Islet precursor cell (in vitro differentiated cells): ENCODE measurements at places on chromosomes 2 and 18.

- DNase-seq, result no peak
These were observed 42.5 kb downstream of the TANC1 start for GRCh38 chr2:159010963-159011362.

DNA sequence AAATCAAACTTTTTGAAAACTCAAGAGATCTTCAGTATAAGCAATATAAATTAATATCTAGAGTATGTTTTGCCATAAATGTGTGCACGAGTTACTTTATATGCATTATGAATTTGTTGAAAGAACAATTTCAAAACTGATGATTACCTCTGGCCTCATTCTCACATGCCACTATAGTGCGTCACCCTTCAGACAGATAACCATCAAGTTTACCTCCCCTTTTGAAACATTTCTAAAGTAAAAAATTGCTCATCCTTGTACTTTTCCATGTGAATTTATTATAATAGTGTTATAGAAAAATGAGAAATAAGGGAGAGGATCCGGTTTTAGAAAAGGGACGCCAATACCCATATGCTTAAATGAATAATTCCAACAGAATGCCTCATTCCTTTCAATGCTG, 38.3 kb downstream of the ZEB2 start:
- no peak for DNase-seq

GRCh38 chr18:29146068-29146467, 969.1 kb upstream of the CDH2 start:
- no peak for DNase-seq

DNA sequence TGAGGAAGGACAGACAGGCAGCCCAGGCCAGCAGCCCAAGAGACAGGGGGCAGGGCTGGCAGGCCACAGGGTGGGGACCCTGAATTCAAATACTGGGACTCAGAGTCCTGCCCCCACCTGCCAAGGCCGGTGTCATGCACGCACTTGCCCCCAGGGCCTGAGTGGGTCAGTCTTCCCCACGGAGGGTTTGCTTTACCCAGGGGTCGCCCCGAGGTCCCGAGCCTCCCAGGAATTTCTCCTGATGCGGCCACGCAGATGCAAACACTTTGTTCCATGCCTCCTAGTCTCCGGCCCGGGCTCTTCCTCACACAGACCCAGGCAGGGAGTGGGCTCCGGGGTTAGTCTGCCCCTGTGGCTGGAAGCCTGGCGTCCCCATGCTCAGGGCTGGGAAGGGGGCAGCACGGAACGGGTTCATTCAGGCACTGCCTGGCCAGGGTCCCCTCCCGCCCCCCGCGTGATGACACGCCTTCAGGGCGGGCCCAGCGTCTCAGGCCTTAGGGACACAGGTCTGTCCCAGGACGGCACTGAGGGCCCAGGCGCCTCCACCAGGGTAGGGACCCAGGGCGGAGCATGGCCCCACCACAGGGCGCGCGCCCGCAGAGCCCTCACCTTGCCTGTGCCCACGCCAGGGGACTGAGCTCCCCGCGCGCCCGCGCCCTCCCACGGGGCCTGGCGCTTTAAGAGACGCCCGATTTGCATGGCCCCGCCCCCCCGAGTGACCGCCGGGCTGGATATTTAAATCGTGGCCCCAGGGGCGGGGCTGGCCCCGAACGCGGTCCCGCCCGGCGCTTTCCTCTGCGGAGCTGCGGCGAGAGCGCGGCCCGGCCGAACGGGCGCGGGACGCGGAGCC, at the start of gene SNED1:
Gene SNED1 (plus strand): TSS at position 763 of the 850 bp plus-strand sequence. CDS start 220 bp downstream, outside the sequence.
- DNase-seq, result peak; percentile 88

- DNase-seq, result no peak
These were observed 12.0 kb upstream of the HAAO start for GRCh38 chr2:42804338-42804737.

DNA sequence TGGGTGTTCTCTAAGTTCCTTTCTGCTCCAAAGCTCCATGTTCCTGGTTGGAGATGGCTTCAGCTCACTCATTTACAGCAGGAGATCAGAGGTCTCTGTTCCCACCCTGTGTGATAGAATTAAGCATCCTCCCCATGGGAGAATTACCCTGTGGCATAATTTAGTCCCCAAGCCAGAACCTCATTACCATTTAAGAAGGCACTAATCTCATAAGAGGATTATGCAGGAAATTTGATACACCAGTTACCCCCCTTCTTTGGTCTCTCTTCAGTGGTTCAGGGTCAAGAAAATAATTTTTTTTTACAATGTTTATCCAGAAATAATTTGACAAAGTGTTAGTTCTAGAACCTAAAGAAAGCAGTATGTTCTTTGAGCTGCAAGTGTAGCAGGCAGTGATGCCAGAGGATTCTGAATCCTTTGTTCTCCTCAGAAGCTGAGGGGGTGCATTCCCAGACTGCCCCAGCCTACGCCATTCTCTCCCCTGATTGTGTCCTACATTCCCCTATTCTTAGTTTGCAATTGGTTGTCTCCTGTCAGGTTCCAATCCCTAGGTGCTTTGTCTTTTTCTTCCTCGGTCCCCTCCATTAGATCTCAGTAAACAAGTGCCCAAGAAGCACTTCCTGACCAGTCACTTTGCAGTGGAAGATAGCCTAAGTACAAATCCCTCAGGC, 163.6 kb downstream of the PRKCE start:
- no peak for DNase-seq

- DNase-seq, result no peak
These were observed 87.6 kb downstream of the CYRIA start for GRCh38 chr2:16578081-16578480.

GRCh38 chr2:69798909-69799526, 30.4 kb upstream of the GMCL1 start:
- peak; percentile 82 for DNase-seq

DNA sequence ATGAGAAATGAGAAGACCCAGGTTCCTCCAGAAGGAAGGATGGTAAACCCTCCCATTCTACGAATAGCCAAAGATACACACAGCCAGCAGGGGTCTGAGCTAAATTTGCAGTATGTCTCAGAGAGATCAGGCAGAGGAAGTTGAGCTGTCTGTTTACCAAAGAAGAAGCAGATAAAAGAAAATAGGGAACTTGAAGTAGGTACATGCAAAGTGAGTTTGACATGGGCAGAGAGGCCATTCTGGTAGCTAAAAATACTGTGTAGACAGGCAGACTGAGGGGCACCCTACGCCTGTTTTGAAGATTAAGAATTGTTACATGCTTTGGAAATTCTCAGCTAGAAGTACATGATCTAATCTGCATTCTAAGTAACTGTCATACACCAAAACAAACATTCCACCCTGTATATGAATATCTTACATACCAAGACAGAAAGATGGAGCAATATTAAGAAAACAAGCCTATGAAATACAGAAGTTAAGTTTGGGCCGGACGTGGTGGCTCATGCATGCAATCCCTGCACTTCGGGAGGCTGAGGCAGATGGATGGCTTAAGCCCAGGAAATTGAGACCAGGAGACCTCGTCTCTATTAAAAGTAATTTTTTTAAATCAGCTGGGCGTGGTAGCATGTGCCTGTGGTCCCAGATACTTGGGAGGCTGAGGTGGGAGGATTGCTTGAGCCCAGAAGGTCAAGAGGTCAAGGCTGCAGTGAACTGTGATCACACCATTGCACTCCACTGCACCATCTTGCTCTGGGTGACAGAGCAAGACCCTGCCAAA, 157.9 kb downstream of the ANKRD44 start:
- no peak for DNase-seq

DNA sequence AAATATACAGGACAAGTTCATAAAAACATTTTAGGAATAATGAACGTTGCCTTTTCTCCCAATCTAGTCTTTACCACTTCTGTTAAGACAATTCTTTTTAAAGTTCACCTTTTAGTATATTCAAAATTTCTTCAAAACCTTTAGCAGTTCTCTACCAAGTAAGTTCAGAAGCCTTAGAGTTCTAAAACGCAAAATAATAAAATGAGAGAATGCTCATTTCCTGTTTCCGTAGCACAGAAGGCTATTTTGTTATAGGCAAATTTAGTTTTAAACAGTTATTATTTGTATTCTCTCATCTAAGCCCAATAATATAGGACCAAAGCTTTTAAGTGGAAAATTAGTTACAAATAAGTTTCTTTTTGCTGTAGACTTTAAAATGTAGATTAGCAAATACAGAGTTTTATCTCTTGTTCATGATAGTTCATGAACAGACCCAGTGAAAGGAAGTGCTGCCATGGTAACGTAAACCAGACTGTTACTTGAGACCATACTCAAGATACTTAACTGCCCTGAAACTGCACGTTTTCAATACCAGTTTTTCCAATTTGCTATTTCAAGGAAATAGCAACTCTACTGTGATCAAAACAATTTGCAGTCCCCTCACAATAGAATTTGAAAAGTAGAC, 173.1 kb upstream of the STON1 start:
- no peak for DNase-seq

GRCh38 chr2:9757501-9758264, 85.6 kb upstream of the TAF1B start:
- peak; percentile 83 for DNase-seq

DNA sequence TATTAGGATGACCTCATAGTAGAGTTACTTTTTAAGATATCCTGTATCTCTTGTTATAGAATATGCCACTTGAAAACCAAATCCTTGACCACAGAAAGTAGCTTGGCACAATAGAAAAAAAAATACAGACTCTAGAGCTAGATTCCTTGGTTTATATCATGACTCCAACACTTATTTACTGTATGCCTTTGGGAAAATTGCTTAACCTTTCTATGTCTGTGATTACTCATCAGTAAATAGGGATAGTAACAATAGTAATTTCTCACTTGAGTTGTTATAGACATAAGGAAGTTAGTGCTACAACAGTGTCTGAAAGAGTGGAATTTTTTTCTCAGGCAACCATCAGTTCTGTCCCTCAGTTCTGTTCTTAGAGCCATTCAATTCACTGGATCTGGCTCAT, 193.8 kb downstream of the GULP1 start:
- DNase-seq, result no peak

DNA sequence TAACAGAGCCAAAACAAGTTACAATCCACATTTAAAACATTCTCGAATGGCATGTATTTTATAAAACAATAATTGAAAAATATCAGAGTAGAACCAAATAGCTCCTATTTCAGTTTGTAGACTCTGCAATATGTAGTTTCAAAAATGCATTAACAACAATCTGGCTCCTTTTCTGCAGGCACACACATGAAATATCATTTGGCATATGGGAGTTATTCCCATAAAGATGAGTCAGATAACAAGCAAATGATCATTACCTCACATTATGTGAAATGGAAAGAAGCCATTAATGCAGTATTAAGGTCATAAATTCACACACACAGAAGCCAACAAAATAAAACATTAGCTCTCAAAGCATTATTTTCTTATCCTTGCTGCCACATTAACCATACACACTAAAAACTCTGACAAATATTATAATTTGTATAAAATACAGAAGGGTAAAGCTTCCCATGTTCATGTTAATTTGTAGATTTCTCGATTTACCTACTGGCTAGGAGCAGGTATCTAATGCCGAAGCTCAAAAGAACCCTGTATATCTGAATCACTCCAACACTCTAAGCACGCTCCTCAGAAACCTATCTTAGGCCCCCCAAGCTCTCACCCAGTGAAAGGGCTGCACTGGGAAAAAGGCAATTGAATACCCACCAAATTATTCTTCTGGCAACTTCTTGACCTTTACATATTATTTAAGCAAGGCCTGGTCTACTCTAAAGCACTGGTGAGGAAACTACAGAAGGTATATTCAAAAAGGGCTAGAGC, 13.8 kb downstream of the NBAS start:
- no peak for DNase-seq

DNA sequence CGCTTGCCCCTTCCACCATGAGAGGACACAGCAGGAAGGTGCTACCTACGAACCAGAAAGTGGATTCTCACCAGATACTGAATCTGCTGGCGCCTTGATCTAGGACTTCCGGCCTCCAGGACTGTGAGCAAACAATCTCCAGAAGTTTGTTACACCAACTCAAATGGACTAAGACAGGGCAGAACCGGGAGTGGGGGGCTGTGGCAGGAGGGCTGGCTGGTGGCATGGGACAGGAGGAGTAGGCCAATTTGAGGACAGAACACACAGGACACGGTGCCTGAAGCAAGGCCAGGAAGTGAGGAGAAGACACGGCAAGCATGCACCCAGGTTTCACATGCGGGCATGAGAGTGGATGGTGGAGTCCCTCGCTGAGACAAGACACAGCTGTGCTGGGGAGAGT, 40.1 kb downstream of the CRACDL start:
- peak; percentile 41 for DNase-seq

DNA sequence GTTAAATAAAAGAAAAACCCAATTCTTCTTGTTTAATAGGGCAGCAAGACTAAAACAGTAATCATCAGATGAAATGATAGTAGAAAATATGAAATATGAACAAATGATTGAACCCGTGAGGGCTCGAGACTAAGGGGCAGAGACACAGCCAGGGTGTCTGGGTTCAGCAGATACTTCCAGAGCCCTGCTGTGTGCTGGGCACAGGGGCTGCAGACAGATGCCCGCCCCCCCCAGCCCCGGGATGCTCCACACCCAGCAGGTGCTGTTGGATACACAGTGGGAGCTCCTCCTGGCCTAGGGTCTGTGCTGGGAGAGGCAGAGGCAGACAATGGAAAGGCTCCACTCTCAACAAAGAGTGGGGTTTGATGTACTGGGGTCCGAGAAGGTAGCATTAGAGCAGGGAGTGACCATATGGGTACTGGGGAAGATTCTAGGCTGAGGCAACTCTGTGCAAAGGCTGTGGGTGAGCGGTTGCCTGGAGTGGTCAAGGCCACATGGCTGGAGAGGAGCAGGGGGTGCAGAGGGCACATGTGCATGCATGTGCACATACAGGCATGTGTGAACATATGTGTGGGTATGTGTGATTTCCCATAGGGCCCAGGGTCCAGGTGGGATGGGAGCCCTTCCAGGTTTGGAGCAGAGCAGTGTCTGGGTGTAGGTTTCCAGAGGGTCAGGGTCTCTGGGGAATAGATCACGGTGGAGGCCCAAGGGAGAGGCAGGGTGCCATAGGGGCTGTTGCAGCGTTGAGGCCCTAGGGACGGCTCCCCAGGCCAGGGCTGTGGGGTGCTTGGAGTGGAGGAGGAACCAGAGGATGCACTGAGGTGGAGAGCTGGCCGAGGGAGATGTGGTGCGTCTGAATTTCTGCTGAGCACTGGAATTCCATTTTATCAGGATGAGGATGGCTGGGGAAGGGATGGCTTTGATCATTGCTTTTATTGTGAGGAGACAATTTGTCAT, 36.7 kb downstream of the LDLRAD4 start:
- DNase-seq, result peak; percentile 32

GRCh38 chr2:130976591-130977237, 116.5 kb downstream of the FAM168B start:
- no peak for DNase-seq

- no peak for DNase-seq
These were observed 16.4 kb downstream of the EPC2 start for GRCh38 chr2:148660999-148661398.
